Motor neuron (in vitro differentiated cells): ENCODE measurements at places on chromosomes 7 and 10.

- ATAC-seq: no peak
These were observed 9.1 kb downstream of the USP6NL start for GRCh38 chr10:11602358-11602757.

- peak; percentile 76 for ATAC-seq
These were observed 344.9 kb upstream of the CHRM2 start for GRCh38 chr7:136523571-136523970.

GRCh38 chr10:76558996-76559891, 1078.4 kb downstream of the KCNMA1 start:
- no peak for ATAC-seq

DNA sequence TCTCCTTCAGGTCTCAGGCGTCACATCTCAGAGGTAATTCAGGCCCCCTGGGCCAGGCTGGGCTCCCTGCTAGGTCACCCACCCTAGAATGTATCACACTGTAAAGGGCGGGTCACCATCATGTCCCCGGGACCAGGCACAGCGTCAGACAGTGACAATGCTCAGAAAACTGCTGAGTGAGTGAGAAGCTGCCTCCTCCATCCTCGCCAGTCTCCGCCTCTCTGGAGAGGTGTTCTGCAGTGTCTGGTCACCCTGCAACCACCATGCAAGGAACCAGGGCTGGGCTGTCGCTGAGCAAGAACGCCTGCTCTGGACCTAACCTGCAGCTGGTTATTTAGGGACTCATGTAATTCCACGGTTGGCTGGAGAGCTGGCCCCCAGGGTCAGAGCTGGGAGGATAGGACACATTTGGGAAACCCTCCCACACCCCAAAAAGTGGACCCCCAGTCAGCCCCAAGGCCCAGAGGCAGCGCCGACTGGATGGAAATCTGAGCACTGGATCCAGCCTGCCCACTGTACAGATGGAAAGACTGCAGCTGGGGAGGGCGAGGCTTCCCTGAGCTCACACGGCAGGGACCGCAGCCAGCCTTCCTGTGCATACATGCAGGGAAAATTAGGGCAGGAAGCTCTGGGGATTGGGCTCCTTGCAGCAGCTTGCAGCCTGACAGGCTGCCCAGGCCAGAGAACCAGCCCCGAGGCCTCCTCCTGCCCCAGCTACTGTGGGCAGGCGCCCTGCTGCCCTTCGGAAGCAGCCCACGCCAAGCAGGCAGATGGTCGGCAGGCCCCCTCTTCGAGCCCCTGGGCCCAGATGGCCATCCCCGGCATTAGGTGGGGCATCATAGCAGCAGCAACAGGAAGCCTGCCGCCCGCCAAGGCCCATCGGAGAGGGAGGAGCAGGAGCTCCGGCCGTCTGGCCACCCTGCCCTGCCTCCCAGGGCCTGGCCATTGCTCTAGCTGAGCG, 105.4 kb upstream of the ZMIZ1 start:
- no peak for ATAC-seq

DNA sequence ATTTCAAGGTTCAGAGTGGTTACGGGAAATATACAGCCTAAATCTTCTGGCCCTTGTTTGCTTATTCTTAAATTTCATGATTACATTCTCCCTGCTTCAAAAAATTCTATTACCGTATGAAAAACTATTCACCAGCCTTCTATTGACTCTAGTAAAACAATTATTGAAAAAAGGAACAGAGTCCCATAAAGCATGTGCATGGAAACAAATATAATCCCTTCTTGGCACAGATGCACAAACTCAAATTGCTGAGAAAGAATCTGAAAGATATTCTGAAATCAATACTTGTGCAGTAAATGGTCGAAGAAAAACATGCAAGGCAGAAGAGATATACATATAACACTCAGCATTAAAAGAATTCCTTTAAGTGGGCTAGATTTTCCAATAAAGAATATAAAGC, 83.6 kb downstream of the LRRN3 start:
- ATAC-seq: no peak

GRCh38 chr10:107442035-107442505, 277.6 kb upstream of the SORCS1 start:
- no peak for ATAC-seq

DNA sequence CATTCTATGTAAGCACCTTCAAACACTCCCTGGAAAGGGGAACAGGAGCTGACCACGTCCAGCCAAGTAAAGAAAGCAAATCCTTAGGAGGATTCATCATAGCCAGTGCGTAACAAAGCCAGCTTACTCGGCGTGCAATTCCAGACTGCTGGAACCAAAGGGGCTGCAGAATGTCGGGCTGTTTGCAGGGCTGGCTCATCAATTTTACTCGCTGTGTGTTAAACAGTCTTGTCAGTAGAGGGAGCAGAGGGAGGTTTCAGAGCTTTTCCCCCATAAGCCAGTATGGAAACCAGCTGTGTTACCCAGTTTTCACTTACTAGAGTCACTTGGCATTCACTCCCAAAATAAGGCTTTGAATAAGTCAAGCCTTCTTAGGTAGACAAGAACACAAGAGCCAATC, 127.1 kb downstream of the KMT2E start:
- ATAC-seq: peak; percentile 62
